Activated CD8-positive, alpha-beta memory T cell treated with anti-CD3 and anti-CD28 coated beads for 4 hours (primary cell): ENCODE measurements at places on chromosomes 6 and 20.
A peak's percentile ranks its signal among the peaks of the same experiment; 100 is the strongest.

GRCh38 chr20:5180933-5181332 is 54.1 kb downstream of the CDS2 start:
- DNase-seq = no peak

- no peak for DNase-seq
Measured at GRCh38 chr20:18279242-18279641, 9.1 kb upstream of the ZNF133 start.

DNA sequence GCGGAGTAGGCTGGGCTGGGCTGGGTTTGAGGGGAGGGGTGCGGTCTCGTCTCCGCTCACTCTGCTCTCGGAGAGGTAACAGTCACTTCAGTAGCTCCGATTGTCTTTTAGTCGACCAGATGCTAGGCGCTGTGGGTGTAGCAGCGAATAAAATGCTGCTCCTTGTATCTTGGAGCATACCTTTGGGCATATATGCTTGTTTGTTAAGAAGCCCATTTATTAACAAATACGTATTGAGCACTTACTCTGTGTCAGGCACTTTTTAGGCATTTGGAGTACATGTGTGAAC is 545 bp downstream of the ACTR5 start:
- no peak for DNase-seq

DNA sequence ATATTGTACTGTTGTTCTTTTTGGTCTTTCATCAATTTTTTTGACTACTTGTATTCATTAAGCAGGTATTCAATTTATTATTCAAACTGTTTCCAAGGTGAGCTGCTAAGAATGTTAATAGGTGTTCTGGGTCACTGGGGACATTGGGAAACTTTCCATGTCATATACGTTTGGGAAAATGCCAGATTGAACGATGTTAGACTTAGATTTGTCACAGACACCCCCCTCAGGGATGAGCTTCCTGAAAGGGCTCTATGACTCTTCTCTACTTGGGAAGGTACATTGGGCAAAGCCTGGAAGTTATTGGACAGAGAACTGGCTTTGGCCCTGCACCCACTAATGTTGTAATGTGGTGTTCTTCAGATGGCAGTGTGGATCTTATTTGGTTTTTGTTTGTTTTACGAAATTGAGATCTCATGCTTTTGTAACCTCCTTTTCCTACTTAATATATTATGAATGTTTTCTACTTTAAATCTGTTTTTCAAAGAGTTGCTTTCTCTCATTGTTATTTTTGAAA is 42.1 kb downstream of the PLCB4 start:
- DNase-seq = no peak

DNA sequence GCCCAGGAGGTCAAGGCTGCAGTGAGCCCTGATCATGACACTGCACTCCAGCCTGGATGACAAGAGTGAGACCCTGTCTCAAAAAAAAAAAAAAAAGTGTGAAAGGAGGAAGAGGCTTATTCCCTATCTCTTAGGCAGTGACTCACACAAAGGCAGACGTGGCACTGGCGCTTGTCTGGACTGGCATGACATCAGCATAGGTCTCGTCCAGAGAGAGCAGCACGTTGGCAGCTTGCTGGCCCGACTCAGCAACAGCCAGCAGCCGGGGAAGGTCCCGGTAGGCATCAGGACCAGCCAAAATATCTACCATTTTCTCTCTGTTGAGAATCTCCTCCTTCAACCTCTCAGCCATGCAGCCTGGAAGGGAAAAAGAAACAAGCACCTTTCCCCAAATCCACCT is 14.1 kb downstream of the CDK5RAP1 start:
- DNase-seq = no peak

DNA sequence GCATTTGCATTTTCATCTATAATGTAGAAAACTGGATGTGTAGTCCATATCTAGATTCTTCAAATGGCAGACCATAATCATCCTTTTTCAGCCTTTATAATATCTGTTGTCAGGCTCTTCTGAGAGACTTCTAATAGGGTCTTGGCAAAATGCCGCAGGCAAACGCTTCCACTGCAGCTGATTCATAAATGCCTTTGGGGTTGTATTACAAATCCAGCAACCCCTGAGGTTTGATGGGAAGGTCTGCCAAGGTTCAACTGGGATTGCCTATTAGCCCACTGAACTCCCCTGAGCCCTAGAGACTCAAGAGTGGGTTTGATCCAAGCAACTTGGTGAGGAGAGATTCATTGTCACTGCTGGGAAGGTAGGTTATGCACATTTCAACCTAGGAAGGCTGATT is 365.2 kb upstream of the POU3F2 start:
- DNase-seq = no peak

GRCh38 chr6:130466748-130467061 is 100.9 kb downstream of the TMEM200A start:
- no peak for DNase-seq

DNA sequence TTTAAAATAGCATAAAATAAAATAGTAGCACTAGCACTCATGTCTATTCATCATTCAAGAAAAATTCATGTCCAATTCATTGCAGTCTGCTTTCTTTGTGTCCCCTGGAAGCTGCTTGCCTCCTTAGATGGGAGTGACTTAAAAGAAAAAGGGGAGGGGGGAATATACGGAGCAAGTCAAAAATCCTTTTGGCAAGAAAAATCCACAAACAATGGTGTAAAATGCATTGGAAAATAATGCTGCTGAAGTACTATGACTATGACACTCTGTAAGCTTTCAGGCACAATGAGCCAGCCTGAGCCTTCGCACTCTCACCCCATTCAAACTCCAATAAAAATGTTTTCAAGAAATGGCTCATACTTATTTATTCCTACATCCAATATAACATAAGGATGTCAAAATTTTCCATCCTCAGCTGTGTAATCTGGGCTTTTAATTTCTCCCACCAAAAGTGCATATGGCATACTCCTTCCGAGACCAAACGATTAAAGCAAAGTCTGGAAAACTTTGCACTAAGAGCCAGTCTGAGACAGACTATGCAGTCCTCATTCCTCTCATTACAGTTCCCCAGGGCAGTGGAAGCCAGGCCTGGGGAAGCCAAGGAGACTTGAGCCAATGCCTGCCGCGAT is 790 bp downstream of the NEDD9 start:
- no peak for DNase-seq

- DNase-seq = no peak
Measured at GRCh38 chr6:98498866-98499265, 335.5 kb upstream of the POU3F2 start.

DNA sequence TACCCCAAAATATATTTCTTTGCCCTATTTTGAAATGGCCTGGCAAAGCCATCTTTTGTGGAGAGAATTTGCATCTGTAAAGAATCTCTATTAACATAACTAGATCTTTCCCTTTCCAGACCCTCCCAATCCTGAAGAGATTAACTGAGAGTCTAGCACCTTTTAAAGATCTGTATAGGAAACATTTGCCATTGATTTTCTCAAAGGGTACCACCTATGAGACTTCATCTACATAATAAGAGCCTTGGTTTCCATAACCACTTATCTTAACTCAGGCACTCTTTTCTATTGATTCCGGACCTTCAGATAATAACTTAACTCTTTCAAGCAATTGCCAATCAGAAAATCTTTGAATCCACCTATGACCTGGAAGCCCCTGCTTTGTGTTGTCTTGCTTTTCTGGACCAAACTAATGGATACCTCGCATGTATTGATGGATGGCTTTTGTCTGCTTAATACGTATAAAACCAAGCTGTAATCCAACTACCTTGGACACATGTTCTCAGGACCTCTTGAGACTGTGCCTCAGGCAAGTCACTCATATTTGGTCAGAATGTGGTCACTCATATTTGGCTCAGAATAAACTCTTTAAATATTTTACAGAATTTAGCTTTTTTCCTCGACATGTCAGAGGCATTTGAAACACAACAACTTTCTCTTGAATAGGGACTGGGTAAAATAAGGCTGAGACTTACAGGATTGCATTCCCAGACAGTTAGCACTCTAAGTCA is 31.4 kb downstream of the SLC22A2 start:
- DNase-seq = no peak

DNA sequence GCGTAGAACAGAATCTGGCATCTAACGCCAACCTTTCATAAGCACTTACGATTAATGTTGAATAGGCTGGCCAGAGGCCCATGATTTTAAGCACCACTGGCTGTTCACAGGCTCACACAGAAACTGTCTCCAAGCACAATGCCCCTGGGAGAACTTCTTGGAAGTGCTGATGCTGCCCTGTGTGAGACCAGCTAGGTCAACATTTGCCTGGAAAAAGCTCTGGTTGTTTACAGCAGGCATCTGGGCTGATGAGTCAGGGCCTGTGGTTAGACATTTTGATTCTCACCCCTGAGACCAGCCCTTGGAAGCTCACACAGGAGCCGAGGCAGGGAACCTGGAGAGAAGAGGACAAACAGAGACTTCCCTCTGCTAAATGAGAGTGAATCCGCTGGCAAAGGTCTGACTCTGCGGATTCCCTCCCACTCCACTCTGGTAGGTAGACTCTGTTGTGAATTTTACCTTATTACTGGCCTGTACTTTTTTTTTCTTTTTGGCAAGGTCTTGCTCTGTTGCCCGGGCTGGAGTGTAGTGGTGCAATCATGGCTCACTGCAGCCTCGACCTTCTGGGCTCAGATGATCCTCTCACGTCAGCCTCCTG is 6.8 kb upstream of the SULF2 start:
- DNase-seq = no peak

GRCh38 chr20:25571240-25571639 is 14.1 kb downstream of the NINL start:
- DNase-seq = no peak

GRCh38 chr6:89596056-89596455 is 42.5 kb downstream of the LYRM2 start:
- no peak for DNase-seq

DNA sequence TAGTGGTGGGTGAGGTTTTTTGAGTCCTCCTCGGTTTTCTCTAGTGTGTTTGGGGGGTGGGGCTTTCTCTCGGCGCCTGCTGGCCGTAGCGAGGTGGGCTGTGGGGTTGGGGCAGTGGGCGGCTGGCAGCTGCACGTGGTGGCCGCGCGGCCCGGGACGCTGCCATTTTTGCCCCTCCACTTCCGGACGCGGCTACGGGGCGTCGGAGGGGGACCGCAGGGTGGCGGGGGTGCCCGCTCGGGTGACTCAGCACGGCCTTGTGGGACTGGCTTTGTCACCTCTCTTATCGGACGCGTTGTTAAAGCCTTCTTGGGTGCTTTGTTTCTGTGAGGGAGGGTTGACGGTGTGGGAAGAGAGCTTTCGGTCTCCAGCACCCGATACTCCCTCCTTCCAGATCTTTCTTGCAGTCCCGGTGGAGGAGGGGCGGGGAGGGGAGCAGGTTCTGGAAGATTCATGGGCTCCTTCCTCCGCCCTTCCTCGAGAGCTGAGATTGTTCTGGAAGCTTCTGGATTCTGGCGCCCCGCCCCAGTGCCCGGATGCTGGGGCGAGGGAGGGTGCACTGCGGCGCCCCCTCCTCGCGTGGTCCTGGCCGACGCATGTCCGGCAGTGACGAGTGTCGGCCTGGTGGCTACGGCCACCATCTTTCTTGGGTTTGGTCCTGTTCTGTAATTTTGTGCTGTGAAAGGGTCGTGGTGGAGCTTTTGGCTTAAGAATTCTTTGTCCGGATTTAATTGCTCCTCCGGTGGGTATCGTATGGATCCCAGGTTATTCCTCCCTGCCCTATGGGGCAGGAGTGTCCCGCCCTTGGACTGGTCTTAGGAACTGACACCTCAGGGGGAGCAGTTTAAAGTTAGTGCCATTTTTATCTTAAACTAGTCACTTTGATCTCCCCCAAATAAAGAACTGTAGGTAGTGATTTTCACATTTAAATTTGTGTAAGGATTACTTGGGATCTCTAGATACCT is 719 bp downstream of the HSP90AB1 start:
- DNase-seq = peak; percentile 88

- no peak for DNase-seq
Measured at GRCh38 chr20:50546729-50547314, 36.6 kb downstream of the PTPN1 start.

GRCh38 chr6:112786801-112787200 is 439.7 kb downstream of the RFPL4B start:
- DNase-seq = no peak

GRCh38 chr6:14706378-14706929 is 539.4 kb upstream of the JARID2 start:
- DNase-seq = peak; percentile 41

DNA sequence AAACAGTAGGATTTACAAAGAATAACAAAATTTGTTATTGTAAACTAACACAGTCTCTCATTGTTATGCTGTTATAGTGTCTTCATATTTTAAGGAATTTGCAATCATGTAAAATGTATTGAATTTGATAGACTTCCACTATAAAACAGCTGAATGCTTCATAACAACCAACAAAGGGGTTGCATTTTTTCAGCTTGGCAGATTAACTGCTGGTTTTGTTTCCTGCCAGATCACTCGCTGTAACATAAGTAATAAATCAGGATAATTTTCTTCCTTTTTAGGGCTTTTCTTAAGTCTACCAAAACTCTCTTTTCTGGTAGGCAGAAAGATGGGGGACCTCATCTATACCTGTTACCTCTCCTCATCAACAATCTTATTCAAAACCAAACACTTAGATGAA is 169.8 kb downstream of the SAMD5 start:
- no peak for DNase-seq

DNA sequence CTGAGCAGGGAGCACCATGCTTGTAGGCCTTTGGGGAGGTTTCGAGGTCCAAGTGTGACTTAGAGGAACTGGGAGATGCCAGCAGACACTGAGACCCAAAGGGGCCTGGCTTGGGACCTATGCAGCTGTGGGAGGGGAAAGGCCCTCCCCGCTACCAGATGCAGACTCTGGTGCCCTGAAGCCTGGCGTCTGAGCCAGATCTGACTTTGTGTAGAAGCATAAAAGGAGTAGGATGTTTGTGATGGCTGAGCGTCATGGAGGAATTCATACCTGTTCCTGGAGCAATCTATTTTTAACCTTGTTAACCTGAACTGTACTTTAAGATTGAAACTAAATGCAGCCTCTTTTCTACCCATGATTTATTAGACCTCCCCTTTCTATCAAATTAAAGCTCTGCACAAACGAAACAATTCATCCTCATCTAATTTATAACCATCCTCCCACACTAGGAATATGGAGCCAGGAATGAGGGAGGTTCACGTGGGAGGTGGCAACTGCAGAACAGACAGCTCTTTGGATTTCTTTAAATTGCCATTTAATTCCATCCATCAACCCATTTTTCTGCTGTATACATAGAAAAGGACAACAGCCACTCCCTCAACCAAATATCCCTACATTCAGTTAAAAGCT is 172.6 kb upstream of the AGPAT4 start:
- no peak for DNase-seq

DNA sequence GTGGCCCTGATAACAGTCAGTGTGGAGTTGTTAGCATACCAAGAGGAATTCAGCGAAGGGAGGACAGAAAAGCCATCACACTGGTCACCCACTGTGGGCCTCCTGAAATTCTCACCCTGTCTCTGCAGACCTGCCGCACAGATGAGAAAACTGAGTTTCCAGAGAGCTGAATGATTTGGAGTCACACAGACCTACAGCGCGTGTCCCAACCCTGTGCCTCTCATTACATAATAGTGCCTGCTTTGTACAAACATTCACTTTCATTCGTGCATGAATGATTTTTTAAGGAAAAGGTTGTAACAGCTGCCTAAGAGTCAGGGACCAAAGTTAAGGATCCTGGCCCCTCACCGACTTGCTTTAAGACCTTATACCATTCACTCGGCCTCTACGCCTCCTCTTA is 62.7 kb downstream of the THBS2 start:
- DNase-seq = no peak

GRCh38 chr6:135148889-135149288 is 32.2 kb upstream of the MYB start:
- DNase-seq = no peak
